Memory B cell (primary cell): ENCODE measurements at places on chromosomes 1 and 21.

- DNase-seq: no peak
Observed at GRCh38 chr21:44551340-44551961, at the start of gene KRTAP10-2. Gene KRTAP10-2, minus strand, starts transcription at chr21:44551505. Its CDS starts 47 bp downstream, at chr21:44551458.

- DNase-seq: no peak
Observed at GRCh38 chr1:109864930-109865612, 45.6 kb upstream of the CSF1 start.

GRCh38 chr1:185281245-185281644, 35.8 kb downstream of the IVNS1ABP start:
- no peak for DNase-seq

- no peak for DNase-seq
Observed at GRCh38 chr1:95049935-95050334, 22.8 kb downstream of the ALG14 start.

DNA sequence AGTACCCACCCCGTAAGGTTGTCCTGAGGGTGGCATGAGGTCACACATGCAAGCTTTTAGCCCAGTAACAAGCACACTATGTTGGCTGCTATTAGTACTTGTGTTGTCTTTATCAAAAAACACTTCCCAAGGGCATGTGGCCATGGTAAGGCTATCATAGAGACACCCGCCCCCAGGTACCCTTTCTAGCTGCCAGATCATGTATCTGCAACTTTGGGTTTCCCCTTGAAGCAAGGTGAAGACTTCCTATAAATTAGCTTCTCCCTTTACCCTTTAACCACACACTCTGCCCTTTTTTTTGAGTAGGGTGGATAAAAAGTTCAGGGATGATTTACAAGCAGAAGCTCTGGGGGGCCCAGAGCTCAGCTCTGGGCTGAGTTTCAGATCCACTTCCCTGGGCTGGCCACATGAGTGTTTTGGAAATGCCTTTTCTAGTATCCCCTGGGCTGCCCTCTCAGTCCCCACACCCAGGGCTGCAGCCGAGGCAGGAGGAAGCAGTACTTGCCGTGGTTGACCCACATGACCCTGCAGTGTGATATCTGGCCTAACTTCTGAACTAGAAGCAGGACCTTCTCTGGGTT, 2.0 kb downstream of the ZDHHC18 start:
- no peak for DNase-seq
